Activated CD4-positive, alpha-beta memory T cell treated with anti-CD3 and anti-CD28 coated beads, Interleukin-2, amount 10 ng/mL, durations not matched to agents 7 days and 5 days (primary cell): ENCODE measurements at places on chromosomes 1 and 21. TPM values are rescaled to one million over a fixed set of nuclear protein-coding genes. Genes with fewer than 3 reads are reported as not detected.

DMBX1 gene
- 0.30 TPM for total RNA-seq

CYP4A11 gene
- total RNA-seq = not detected

CCDC17 gene
- total RNA-seq = 2.6 TPM

TAS1R1 gene
- total RNA-seq = 0.08 TPM

DENND2C gene
- total RNA-seq = 0.43 TPM

DNA sequence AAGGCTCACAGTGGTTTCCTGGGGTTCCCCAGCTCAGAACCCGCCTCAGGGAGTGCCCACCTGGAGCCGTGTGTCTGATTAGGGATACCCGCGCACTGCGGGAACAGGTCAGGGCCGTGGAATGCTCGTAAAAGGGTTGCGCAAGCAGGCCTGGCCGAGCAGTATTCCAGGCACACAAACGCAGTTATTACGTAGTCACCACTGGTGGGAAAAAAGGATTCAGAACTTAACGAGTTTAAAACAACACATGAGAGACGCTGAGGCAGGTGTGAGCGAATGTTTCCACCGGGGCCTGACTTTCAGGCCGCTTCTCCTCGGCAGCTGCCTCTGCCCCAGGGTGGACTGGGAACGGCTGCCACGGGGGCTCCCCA lies 18.2 kb downstream of the PLCH2 start:
- no peak for DNase-seq

DNA sequence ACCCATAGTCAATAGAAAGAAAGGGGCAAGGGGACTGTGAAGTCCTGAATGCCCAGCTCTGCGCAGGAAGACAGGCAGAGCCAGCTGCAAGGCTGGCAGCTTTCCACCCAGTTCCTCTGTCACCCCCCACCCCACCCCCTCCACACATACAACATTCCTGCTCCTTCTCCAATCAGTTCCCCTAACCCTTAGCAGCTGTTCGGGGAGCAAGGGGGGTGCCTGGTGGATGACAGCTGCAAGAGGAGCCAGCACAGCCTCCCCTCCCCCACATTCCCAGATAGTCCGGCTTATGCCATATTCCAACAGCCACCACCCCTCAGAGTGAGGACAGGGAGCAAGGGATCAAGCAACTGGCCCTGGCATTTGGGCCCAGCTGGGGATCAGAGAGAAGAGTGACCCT lies 9.7 kb downstream of the ARHGEF2 start:
- DNase-seq = no peak

GRCh38 chr1:175269151-175269550 lies 76.6 kb upstream of the KIAA0040 start:
- DNase-seq = no peak

GRCh38 chr21:28142697-28143096 lies 850.0 kb downstream of the LTN1 start:
- no peak for DNase-seq

GRCh38 chr1:236638945-236639344 lies 34.6 kb upstream of the HEATR1 start:
- DNase-seq = no peak

- peak; percentile 85 for DNase-seq
These were observed 13.2 kb upstream of the CELA3B start for GRCh38 chr1:21963477-21964217.

DNA sequence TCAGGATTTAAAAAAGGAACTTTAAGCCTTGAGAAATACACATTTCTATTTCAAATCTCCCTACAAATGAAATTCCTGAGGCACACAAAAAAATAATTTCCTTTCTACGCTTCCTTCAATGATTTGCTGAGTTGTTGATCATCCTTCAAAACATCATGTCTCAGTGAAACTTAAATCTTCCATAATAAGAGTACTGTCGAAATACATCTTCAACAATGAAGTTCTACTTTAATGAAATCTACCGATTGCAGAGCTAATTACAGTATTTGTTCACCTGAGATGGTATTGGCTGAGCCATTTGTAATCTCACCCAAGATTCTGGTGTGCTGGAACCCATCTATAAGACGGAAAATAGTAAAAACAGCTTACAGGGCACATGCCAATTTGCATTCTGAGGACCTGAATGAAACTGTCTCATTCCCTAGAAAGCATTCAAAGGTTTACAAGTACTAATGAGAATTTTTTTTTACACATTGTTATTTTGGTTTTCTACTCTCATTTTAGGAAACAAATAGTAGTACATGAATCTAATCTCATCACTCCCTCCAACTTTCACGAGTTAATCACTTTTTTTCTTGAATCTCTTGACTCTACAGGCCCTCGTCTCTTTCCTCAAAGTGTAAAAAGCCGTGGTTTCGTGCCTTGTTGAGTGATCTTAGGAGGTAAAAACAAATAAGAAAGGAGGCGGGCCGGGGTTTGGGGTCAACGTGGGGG lies 1.1 kb downstream of the CHML start:
- no peak for DNase-seq

GRCh38 chr1:26862781-26863684 lies at the start of gene SFN:
SFN (plus strand) TSS chr1:26863149; CDS start chr1:26863213, 64 bp downstream.
- DNase-seq = peak; percentile 73

DNA sequence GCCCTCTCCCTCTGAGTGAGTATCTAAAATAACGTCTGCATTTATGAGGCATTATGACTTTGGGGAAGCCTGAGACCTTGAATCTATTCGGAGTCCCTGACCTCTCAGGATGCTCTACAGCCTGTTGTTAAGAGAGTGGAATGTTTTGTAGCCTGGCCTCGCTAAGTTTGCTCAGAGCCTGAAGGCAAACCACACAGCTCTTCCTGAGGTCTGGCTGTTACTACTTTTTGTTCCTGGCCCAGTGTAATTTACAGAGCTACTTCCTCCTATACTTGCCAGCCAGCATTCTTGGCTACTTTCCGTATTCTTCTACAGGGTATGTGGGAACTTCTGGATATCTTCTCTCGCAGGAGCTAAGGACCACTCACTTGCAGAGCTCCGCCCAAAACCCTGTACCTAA lies 3.6 kb upstream of the ZMYM4 start:
- no peak for DNase-seq

- no peak for DNase-seq
These were observed 120.2 kb downstream of the ACTL8 start for GRCh38 chr1:17875171-17875881.

DNA sequence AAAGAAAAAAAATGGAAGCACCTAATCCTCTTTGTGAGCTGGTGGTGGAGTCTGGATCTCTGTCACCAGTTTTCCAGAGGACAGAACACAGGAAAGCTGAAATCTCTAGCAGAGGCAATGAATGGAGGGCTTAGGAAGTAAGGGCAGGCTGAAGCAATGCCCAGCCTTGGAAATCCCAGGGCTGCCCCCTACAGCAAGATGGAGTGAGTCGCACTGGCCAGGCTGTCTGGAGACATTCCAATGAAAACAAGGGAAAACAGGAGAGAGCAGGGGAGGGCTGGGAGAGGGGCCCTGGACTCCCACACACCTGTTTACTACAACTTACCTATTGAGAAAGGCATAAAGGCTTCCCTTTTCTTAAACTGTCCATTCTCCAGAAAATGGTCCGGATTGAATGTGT lies 25.9 kb downstream of the CYP2J2 start:
- no peak for DNase-seq

DNA sequence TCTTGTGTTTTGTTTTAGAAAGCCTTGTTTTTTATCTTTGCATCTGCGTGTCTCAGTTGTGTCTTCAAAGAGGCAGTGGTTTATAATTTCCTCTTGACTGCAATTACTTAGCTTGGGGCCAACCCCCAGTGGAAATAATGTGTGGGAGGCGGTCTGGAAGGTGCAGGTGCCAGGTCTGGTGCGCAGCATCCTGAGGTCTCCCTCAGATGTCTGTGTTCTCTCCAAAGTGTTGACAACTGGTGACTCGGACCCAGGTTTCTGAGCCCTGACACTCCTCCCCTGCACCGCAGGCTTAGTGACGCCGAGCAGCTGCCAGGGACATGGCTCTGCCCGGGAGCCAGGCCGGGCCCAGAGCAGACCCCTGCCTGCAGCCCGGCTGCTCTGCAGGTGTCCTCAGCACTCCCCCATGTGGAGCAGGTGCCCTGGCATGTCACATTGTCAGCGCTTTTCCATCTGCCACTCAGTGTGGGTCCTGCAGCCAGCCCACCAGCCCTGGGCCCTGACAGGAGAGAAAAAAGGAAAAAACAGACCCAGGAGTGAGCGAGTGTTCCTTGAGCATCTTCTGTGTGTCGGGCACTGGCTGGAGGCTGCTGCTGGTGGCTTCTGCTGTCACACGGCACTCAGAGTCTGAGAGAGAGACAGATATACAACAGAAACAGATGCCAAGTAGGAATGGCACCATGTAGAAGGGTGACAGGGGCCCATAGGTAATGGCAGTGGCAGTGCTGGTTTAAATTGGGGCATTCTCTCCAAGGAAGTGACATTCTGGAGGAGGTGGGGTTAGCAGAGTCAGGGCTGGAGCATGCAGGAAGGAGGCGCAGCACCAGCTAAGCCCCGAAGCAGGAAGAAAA lies 24.8 kb upstream of the SELENON start:
- peak; percentile 78 for DNase-seq

GRCh38 chr1:205983925-205984725 lies 19.1 kb downstream of the RAB7B start:
- DNase-seq = peak; percentile 29
